Stimulated activated CD4-positive, alpha-beta T cell treated with anti-CD3 and anti-CD28 coated beads, Interleukin-1b, Interleukin-23, amount 100 ng/mL, for 48 hours (primary cell): ENCODE measurements at places on chromosomes 6 and 20.

- no peak for DNase-seq
Observed at GRCh38 chr6:53250176-53251032, 98.3 kb downstream of the ELOVL5 start.

DNA sequence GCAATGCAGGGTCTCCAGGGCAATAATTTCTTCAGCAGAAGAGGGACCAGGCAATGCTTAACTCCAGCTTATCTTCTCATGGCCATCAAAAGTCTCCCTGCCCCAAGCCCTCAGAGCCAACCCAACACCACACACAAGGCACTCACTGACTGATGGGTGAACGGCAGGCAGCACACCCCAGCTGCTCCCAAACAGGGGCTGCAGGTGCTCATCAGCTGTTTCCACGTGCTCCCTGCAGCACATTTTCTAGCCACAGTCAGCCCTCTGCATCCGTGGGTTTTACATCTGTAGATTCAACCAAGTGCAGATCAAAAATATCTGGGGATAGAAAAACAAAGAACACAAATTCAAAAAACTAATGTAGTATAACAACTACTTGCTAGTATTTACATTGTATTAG, 4.0 kb upstream of the GABRR1 start:
- no peak for DNase-seq

DNA sequence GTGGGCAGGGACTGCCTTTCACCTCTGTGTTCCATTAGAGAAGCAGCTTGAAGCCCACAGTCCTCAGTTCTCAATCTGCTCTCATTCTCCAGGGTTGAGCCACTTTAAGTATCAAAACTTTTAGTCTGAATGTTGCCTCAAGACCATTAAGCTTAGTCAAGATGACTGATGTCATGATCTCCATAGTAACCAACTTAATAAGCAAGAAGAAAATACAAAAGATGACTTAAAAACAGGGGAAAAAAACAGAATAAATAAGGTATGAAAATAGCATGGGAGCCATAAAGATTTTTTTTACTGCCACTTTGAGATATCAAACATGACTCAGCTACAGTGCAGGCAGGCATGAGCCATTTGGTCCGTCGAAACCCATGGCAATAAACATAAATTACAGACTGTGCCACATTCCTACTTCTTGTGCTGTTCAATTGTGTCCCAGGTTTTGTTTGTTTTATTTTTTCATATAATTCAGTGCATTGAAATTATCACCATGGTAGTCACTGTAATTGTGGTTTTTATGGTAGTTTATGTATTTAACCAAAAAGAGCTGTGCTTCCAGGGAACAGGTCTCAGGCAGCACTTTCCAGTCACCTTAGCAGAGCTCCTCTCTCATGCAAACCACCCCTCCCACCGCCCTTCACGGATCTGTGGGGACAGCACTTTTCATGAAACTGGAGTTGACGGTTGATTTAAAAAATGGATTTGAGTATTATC, 156.5 kb upstream of the INSM1 start:
- DNase-seq: no peak

- DNase-seq: no peak
Observed at GRCh38 chr6:119142041-119142440, 63.6 kb upstream of the FAM184A start.

GRCh38 chr6:70518723-70519122, 48.0 kb upstream of the SDHAF4 start:
- DNase-seq: no peak

- no peak for DNase-seq
Observed at GRCh38 chr6:120534954-120535353, 799.3 kb downstream of the TBC1D32 start.

- DNase-seq: no peak
Observed at GRCh38 chr20:3751305-3751674, 16.3 kb downstream of the ADISSP start.

DNA sequence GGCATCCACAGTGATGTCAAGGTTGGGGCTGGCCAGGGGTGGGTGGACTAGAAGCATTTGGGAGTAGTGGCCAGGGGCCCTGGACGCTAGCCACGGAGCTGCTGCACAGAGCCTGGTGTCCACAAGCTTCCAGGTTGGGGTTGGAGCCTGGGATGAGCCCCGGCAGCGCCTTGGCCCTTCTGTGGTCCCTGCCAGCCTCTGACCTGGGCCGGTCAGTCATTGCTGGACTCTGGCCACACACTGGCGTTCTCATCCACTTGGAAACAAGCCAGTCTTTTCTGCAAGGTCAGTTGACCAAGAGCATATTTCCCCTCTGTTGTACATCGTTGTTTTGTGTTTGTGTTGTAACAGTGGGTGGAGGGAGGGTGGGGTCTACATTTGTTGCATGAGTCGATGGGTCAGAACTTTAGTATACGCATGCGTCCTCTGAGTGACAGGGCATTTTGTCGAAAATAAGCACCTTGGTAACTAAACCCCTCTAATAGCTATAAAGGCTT, 8.4 kb downstream of the PSMA7 start:
- no peak for DNase-seq

DNA sequence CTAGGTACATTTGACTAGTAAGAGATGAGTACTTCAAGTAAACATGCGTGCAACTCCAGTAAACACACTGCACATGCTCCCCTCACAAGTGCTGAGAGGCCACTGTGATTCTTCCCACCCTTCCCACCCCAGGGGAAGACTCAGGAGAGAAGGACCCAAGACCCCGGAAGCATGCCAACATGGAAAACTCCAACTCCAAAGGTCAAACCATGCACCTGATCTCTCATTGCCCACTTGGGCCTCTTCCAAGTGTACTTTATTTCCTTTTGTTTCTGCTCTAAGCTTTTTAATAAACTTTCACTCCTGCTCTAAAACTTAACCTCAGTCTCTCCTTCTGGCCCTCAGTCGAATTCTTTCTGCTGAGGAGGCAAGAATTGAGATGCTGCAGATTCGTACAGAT, 78.5 kb downstream of the CD83 start:
- no peak for DNase-seq

- DNase-seq: no peak
Observed at GRCh38 chr6:169641461-169642085, 60.3 kb downstream of the WDR27 start.

GRCh38 chr6:36571122-36572043, 22.8 kb upstream of the SRSF3 start:
- no peak for DNase-seq

GRCh38 chr20:62929051-62929538, 2.8 kb upstream of the DIDO1 start:
- DNase-seq: peak; percentile 38

- no peak for DNase-seq
Observed at GRCh38 chr6:54586251-54586650, 260.3 kb upstream of the FAM83B start.

DNA sequence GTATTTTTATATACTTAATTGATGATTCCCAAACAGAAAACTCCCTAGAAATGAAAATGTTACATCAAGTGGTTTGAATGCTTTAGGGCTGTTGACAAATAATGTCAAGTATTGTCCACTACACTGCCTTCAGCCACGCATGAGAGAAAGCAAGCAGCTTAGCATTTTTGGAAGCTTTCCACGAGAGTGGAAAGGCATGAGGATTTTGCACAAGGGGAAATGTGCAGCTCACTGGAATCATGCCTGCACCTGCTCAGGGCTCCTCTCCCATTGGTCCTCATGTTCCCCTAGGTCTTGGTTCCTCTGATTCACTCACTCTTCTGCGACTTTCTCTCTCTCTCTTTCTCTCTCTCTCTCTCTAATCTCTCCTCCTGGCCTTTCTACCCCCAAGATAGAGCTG, 439.5 kb upstream of the CDH4 start:
- DNase-seq: no peak

DNA sequence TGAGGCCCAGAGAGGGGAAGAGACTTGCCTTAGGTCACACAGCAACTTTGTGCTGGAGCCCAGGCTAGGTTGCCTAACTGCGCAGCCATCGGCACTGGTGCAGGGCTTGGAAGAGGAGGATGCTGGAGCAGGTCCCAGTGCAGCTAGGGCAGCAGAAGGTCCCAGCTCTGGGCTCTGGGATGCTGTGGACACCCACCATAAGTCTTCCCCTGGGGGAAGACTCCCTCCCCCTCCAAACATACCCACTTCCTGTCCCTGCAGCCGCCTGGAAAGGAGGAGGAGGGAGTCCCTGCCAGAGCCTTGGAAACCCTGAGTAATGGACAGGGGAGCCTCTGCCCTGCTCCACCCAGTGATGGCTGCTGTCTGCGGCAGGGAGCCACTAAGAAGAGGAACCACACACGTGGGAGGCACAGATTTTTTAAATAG, 93.6 kb downstream of the NCR2 start:
- peak; percentile 66 for DNase-seq

GRCh38 chr6:164184410-164184809, 769.9 kb downstream of the QKI start:
- no peak for DNase-seq

- peak; percentile 64 for DNase-seq
Observed at GRCh38 chr6:106534564-106534982, 94.7 kb downstream of the RTN4IP1 start.

- DNase-seq: no peak
Observed at GRCh38 chr6:56951049-56951831, 3.7 kb upstream of the BEND6 start.

DNA sequence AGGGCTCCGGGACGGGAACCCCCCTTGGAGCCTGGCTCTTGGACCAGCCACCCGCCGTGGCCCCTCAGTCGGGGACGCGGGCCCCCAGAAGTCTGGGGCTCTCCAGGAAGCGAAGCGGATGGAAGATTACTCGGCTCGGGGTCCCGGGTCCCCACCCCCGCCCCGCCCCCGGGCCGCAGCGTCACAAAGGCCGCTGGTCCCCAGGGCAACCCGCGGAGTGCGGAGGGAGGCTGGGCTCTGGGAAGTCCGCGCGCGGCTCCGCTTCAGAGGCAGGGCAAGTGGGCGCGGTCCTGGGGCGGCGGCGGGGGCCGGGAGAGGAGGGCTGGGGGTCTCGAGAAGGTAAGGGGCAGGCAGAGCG, at the start of gene FNDC11:
Gene FNDC11, plus strand, starts transcription at position 227 of the 358 bp plus-strand sequence. CDS start 1,505 bp downstream, outside the sequence.
- no peak for DNase-seq

- DNase-seq: no peak
Observed at GRCh38 chr20:63381781-63382431, 20.8 kb upstream of the CHRNA4 start.

DNA sequence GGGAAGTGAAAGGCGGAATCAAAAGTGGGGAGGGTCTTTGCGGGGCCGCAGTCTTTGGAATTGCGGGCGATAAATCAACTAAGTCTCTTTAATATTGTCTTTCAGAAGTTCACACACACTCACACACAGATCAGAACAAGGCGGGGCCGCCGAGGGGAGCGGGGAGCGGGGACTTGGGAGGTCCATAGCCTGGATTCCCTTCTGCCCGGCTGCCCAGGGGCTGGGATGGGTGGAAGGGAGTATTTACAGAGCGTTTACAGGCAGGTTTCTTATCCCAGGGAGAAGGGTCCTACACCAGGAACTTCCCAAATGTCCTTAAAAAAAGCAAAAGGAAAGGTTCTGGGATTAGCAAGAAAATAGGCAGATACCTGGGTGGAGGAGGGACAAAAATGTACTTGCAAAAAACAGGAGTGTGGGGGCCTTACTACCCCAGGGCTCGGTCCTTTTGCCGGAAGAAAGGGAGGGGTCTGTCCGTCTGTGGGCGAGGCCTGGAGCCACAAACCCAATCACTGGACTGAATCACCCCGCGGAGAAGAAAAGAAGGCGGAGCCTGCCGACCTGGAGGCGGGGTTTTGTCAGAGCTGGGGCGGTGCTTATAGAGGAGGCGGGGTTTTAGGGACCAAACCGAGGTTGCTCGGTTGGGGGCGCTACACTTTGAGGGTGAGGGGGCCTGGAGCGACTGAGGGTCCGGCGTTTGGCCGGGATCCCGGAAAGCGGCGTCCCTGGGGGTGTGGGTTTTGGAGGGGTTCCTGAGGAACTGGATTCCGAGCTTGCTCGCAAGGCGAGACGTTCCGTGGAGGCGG, 3.2 kb downstream of the PRRT1 start:
- peak; percentile 84 for DNase-seq

- DNase-seq: no peak
Observed at GRCh38 chr6:12064131-12064530, 52.0 kb downstream of the HIVEP1 start.

DNA sequence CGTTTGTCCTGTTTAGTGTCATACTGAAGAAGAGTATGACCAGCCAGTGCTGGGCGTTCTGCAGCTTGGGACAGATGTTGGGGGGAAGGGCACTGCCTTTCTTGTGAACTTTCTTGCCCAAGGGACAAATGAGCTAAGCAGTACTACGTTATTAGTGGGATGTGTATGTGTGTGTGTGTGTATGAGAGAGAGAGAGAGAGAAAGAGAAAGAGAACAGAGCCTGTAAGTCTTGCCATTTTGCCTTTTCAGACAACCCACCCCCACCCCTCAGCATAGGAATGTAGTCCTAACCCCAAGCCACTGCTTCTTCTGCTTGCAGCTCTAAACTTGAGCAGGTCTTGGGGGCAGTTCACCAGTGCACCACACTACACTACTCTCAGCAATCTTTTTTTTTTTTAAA, 45.5 kb downstream of the E2F3 start:
- no peak for DNase-seq

DNA sequence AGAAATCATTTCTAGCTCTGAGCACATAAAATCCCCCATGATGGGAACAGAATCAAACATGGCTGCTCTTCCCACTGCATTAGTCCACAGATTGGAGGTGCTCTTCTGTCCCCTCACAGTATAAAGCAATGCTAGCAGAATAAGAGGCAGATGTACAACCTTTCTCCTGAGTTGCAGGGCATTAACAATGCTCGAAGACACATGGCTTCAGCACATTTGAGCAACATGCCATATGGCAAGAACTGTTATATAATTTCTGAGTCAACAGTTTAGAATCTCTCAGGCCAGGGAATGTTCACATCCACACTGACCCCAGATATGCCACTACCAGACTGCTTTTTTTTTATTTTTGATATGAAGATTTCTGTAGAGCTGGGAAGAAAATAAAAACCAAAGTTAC, 119.6 kb downstream of the KIF13A start:
- no peak for DNase-seq

GRCh38 chr6:105370351-105370750, 32.5 kb downstream of the PREP start:
- DNase-seq: no peak

DNA sequence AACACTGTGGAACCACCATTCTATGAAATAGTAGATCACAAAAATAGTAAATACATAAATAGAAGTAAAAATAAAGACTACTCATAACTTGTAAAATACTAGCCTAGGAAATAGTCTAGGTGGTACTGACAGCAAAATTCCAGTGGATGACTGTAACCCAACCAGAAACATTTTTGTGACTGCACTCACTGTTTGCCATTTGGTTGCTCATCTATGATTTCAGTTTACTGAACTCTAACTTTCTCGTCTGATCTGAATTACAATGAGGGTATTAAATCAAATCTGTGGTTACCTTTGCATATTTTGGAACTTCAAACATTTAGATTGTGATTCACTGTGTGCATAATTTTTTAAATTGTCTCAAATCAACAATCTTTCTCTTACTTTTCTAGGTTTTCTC, 151.1 kb downstream of the KHDC1L start:
- DNase-seq: no peak

- no peak for DNase-seq
Observed at GRCh38 chr20:18005990-18006364, 37.2 kb downstream of the MGME1 start.
